ENCODE measurements at places on chromosomes 16 and 17. TPM values are rescaled to one million over a fixed set of nuclear protein-coding genes. Genes with fewer than 3 reads are reported as not detected.

DNA sequence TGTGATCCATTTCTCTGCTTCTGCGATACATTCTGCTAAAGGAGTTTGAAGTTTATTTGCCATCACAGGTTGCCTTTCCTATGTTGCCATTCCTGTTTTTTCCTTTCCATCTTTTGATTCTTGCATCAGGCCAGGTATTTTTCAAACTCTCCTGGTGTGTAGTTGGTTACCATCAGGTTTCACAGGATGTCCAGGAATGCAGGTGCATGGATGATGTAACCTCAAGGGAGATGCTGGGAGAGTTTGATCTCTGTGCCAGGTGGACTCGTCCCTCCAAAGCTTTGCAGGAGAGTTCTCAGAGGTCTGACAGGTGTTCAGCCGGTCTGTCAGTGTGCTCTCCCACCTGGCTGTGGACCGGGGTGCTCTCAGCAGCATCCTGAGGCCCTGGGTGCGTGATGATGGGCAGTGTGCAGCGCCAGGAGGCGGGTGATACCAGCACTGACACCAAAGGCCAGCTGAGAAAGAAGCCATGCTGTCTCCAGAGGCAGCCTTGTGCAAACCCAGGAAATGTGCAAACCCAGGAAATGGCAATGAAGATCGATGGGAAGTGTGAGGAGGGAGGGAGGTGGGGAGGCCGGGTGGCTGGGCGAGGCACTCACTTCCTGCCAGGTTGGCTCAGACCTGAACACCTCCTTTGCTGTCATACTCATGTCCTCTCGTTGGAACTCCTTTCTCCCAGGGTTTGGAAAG, 1.7 kb downstream of the ATP2C2 start:
- DNase-seq, result no peak

DNA sequence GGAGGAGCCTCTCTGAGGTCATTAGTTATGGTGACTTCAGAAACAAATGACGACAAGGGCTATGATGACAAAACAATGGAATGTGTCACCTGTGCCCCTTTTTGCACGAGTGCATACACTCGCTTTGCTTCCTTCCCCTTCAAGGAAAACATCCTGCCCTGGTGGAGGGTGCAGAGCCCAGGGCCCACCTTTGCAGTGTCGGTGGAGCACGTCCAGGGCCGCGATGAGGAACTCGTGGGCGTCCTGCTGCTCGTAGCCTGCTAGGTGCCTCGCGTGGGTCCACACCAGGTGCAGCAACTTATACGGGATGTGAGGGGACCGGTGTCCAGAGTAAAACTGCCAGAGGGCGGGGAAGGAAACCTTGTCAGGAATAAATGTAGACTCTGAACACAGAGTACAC, 27.2 kb downstream of the USP22 start:
- DNase-seq, result no peak

- no peak for DNase-seq
These were observed 3.5 kb downstream of the KRT40 start for GRCh38 chr17:40980596-40980995.

GRCh38 chr17:77869041-77869599, 89.4 kb upstream of the TNRC6C start:
- DNase-seq, result no peak

The SOX8 gene
- 3.1 TPM for total RNA-seq

- no peak for DNase-seq
These were observed 50.0 kb downstream of the MRTFB start for GRCh38 chr16:14121142-14121541.

DNA sequence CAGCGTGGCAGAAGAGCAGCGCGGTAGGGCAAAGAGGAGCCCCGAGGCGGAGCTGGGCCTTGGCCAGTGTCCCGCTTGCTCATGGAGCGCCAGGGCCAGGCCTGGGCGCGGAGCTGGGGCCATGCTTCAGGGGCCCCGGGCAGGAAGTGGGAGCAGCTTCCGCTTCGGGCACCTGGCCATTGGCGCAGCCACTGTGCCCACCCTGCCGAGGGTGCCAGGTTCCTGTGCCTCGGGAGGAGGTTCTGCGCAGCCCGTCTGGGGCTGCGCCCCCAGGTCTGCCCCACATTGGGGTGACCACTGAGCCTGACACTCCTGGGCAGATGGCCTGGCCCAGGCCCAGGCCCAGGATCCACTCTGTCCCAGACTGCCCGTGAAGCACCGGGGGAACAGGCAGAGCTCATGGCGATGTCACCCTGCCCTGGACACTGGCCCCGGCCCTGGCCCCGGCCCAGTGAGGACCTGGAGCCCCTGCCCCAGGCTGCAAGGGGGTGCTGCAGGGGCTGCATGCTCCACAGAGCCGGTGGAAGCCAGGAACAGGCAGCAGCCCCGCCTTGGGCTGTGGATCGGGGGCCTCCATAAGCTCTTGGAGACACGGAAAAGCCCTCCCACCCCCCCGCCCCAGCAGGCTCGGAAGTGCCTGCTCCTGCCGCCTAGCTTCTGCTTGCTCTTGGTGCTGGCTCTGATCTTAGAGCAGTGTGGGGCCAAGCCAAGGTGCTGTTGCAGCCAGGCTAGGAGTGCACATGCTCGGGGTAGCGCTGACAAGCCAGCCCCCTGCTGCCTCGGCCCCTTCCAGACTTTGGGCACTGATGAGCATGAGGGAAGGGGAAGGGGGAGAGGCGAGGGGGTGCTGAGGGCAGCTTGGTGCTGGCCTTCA, 35.9 kb upstream of the FOXJ1 start:
- DNase-seq, result no peak

- DNase-seq, result no peak
These were observed 16.0 kb downstream of the TRIM25 start for GRCh38 chr17:56897646-56898424.

DNA sequence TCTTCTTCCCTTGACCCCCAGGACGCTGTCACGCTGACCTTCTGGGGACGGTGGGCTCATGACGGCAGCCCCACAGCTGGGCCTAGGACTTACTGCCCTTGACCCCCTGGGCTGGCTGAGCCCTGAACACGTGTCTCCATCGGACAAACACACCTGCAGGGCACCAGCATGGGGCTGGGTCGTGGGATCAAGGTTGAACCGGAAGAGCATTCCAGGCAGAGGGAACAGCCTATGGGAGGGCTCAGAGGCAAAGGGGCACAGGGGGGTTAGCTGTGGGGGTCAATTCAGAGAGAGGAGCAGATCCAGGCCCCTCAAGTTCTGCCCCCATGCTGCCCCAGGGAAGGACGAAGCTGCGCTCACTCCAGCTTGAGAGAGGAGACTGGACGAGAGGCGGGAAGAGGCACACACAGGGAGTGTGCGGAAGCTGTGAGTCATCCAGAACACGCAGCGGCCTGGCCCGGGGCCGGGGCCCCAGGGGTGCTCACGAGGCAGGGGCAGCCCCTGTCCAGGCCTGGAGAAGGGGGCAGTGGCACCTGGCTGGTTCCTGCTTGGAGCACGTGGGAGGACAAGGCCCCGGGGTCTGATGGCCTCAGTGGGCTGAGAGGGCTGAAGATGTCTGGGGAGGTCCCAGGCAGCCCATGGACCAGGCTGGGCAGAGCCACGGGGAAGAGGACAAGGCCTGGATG, 9.9 kb downstream of the SSTR5 start:
- no peak for DNase-seq

DNA sequence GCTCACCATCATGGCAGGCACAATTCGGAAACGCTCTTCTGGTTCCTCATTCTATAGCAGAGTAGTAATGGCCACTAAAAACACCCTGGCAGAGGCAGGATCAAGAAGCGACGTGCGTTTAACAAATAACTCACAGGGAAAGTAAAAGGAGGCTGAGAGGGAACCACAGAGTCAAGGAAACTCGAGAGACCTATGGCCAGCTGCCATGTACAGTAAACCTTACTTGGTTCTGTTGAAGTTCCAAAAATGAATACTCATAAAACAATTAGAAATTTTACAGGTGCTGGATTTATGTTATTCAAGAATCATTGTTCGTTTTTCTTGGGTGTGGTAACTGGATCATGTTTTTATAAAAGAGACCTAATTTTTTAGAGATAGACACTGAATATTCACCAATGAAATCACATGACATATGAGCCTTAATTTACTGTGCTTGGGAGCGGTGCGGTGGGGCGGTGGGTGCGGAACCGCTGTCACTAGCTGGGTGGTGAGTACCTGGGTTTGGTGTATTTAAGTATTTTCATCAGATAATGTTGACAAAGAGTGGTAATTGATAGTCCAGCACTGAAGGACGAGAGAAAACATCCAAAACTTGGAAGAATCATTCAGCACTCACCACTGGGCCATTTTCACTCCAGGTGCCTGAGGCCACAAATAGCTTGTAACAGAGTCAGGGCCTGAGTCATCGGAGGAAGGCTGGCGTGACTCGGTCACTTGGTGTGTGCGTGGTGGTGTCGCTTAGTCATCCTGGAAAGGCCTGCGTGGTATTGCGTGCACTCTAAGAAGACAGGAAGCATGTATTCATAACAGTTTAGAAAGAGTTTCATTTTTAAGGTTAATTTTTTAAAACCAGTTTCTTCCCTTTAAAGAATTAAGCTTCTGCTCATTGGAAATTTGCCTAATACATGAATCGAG, 135.4 kb upstream of the CHMP6 start:
- peak; percentile 38 for DNase-seq

DNA sequence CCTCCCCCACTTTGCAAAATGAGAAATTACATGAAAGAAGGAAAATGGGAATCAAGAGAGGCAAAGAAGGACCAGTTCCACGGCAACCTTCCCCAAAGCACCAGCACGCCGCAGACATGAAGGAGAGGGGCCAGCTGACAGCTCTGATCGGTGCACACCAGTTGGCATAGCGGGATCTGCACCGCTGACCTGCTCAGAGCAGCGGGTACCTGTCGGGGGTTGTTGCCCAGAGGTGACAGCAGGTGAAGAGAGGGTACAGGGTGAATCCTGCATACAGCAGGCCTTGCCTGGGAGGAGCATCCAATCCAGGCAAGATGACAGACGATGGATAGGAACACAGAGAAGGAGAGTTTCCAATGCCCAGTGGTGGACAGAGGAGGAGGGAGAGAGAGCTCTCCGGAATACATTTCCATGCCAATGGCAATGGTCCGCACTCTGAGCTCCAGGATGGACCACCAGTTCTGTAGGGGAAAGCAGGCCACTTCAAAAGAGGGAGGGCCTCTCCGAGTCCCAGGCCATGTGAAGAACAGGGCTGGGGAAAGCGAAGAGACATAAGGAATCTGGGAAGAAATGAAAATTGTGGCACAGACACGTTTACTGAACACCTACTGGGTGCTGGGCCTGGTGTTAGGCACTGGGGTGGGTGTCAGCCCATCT, 24.0 kb downstream of the CEP295NL start:
- no peak for DNase-seq

The KRT33B gene
- not detected for total RNA-seq

DNA sequence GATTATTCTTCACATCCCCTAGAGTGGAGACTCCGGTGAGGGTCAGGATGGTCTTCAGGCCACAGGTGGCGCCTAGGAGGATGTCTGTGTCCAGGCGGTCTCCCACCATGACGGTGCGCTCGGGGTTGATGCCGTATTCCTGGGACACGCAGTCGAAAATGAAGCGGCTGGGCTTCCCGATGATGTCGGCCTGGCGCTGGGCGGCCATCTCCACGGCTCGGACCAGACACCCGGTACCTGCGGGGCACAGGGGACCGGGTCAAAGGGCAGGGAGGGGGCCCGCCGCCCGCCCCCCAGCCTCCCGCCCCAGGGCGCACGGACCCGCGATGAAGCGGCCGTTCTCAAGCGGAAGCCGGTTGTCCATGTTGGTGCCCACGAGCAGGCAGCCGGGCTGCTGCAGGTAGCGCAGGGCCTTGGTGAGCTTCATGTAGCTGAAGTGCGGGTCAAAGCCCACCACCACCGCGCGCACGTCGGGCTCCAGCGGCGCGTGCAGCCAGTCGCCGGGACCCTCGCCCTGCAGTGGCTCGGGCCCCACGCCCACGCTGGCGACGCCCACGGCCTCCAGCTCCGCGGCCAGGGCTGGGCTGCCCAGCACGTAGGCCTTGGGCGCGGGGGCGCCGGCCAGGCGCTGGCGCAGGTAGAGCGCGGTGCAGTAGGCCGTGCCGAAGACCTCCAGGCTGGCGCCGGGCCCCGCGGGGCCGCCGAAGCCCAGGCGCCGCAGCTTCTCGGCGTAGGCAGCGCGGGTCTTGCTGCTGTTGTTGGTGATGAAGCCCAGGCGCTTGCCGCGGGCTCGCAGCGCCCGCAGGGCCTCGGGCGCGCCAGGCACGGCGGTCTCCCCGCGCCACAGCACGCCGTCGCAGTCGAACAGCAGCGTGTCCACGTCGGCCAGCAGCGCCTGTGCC, 572 bp downstream of the PGP start:
- no peak for DNase-seq

GRCh38 chr17:34125010-34125409, 130.1 kb upstream of the CCL2 start:
- DNase-seq, result no peak

GRCh38 chr17:80254396-80255251, 6.0 kb upstream of the RNF213 start:
- peak; percentile 55 for DNase-seq

The CLEC19A gene
- total RNA-seq, result not detected

DNA sequence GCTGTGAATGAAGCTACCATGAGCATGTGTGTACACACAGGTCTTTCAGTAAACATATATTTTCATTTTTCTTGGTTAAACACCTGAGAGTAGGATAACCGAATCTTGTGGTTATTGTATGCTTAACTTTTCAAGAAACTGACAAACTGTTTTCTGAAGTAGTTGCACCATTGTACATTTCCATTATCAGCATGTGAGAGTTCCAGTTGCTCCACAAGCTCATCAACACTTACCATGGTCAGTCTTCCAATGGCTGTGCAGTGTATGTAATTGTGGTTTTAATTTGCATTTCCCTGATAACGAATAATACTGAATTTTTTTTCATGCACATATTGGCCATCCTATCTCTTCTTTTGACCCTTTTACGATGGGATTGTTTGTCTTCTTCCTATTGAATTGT, 31.3 kb upstream of the C1QL1 start:
- no peak for DNase-seq

- DNase-seq, result peak; percentile 51
These were observed 21.8 kb upstream of the FOXK2 start for GRCh38 chr17:82497483-82498405.

DNA sequence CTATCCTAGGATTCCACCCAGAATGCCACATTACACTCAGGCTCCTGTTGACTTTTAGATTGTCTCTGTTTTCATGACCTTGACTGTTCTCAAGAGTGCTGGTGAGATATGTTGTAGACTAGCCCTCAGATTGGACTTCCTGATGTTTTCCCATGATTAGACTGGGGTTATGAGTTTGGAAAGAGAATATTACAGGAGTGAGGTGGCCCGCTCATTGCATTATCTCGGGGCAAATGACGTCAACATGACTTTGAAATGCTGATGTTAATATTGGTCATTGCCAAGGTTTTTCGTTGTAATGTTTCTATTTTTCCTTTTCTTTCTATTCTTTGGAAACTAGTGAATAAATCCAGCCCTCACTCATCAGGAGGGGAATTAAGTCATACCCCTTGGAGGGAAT, 355.7 kb upstream of the MON1B start:
- DNase-seq, result no peak

DNA sequence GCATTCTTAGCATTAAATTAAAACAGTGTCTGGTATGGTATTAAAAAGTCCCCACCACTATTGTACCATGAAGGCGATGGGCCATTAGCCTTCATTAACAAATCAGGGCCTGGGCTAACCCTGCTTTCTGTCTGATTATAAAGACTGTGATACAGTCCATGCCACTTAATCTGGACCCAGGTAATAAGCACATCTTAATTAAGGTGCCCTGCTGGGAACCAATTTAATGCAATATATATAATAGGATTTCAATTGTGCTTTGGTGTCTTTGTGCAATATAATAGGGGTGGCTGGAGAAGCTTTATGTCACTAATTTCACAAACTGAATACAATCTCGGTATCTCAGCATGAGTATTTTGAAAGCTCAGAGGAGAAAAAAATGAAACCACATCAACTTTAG, 64.4 kb upstream of the CDH8 start:
- no peak for DNase-seq

All from CD4-positive, alpha-beta memory T cell (primary cell).